ENCODE measurements at places on chromosomes 13 and 19.

DNA sequence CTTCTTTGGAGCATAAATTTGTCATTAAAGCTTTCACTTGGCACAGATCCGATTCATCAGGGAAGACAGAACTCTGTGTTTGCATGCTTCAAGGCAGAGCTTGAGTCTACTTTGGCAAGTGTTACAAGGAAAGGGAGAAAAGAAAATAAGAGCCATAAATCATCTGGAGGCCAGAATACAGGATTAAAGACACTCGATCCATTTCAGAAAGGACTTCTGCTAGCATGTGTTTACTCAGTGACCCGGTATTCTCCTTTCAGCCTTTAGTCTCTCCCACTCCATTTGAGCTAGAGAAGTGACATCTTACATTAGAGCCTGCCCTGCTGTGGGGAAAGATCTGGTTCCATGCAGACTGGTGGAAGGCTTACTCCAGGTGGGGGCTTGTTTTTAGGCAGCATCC lies 306.4 kb downstream of the KLF5 start:
- no peak for DNase-seq

DNA sequence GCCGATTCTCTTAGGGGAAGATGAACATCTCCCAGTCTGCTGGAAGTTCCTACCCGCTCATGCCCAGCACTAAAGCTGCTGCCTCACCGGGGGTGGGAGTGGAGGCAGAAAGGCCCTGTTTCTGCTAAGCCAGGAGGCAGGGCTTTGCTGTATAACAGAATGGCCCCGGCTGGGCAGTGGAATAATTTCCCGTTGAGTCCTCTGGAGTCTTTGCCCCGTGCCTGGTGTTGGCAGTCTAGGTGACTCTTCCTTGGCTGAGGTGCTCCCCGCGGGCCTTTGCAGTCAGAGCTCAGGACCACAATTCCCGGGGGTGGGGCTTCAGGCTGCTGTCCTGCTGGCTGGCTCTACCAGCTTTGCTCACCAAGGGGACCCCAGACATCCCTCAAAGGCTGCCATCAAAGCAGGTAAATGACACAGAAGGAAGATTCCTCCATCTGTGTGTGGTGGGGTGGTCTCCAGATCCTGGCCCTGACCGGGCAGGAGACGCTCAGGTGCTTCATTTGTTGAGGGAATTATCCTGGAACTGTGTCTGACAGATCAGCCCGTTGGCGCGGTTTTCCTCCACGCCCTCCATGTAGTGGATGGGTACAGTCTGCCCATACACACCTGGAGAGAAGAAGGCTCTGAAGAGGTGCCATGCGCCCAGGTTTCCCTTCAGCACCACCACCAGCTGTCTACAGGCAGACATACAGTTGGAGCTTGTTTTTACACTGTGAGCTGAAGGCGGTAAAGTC lies 209.9 kb downstream of the TEX29 start:
- no peak for DNase-seq

GRCh38 chr13:37621811-37622361 lies 23.3 kb upstream of the POSTN start:
- DNase-seq: no peak

GRCh38 chr19:47848823-47849473 lies 10.1 kb upstream of the TPRX2 start:
- peak; percentile 55 for DNase-seq

- DNase-seq: no peak
Observed at GRCh38 chr13:50299546-50300249, 284.5 kb downstream of the KCNRG start.

DNA sequence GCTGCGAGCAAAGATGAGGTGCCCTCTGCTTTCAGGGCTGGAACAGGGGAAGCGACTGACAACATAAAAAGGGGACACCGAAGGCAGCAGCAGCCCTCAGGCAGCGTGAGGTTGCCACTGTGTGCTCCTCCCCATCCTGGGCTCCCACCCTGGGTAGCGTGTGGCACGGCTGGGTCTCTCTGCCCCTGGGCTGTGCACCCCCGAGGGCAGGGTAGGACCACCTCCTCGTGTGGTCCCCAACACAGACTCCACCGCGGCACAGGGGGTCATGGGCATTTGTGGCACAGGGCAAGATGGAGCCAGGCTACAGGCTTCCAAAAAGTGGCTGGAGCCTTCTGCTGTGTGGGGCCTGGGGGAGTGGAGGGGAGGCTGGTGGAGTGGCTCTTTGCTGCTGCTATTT lies 6.5 kb upstream of the RSPH6A start:
- DNase-seq: peak; percentile 39

DNA sequence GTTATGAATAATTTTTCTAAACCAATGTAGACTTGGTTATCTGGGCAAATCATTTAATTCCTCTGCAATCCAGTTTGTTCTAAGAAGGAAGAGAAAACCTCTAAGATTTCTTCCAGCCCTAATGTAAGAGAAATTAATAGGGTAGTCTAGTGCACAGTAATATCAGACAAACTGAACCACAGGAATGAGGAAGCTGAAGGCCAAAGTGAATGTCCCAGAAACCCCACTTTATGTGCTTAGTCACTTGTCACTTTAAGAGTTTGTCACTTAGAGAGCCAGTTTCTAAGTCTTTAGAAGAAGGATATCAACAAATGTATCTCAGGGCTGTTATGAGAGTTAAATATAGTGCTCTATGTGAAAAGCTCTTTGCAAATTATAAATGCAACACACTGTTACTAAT lies 750.6 kb downstream of the DIAPH3 start:
- DNase-seq: no peak

DNA sequence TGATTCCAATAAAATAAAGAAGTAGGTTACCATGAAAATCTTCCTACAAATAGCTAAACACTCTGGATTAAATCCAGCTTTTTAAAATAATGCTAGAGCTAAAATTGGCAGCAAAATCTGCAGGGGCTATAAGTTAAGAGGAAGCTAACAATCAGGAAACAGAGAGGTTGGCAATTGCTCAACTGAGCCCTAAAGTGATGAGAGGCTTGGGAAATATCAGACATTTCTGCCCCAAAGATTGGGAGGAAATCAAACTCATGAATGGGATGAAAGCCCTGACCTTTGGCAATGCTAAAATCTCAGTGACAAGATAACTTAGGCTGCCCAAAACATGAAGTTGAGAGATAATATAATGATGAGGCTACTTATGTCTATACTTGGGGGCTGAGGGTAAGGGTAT lies 1437.9 kb downstream of the EFNB2 start:
- no peak for DNase-seq

- DNase-seq: no peak
Observed at GRCh38 chr13:103370790-103371189, 304.6 kb upstream of the SLC10A2 start.

DNA sequence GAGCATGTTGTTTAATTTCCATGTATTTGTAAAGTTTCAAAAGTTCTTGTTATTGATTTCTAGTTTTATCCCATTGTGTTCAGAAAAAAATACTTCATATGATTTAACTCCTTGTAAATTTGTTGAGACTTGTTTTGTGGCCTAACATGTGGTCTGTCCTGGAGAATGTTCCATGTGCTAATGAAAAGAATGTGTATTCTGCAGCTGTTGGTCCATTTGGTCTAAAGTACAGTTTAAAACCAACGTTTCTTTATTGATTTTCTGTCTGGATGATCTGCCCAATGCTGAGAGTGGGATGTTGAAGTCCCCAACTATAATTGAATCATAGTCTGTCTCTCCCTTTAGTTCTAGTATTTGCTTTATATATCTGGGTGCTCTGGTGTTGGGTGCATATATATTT lies 34.9 kb upstream of the TPP2 start:
- DNase-seq: no peak

GRCh38 chr19:32558607-32559228 lies 22.3 kb upstream of the PDCD5 start:
- DNase-seq: no peak

- DNase-seq: no peak
Observed at GRCh38 chr13:83929157-83929556, 46.9 kb upstream of the SLITRK1 start.

GRCh38 chr19:3964256-3965194 lies 6.4 kb downstream of the DAPK3 start:
- no peak for DNase-seq

DNA sequence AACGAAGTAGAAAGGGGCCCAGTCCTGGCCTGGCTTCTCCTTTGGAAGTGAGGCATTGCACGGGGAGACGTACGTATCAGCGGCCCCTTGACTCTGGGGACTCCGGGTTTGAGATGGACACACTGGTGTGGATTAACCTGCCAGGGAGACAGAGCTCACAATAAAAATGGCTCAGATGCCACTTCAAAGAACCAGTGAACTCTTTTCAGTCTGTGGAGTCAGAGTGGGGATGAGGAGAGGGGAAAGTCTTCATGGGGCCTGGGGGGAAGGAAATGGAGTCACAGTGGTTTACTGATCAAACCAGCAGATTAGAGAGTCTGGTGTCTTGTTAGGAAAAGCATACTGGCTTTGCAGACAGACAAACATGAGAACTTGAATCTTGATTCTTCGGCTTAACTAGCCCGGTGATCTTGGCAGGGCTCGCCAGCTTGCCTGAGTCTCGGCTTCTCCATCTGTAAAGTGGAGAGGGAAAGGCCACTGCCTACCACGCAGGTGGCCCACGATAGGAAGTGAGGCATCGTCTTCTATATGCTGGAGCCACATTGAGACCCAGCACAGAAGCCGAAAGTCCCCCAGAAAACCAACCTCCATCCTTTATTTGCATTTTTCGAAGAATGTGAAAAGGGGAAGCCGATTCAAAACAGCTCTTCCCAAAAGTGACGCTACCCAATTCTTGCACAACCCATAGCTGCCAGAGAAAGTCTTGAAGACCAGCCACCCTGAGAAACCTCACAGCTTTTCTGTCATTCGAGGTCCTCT lies at the start of gene FFAR1:
FFAR1 (plus strand) TSS at position 732 of the 759 bp plus-strand sequence. CDS start 3,650 bp downstream, outside the sequence.
- DNase-seq: peak; percentile 23

DNA sequence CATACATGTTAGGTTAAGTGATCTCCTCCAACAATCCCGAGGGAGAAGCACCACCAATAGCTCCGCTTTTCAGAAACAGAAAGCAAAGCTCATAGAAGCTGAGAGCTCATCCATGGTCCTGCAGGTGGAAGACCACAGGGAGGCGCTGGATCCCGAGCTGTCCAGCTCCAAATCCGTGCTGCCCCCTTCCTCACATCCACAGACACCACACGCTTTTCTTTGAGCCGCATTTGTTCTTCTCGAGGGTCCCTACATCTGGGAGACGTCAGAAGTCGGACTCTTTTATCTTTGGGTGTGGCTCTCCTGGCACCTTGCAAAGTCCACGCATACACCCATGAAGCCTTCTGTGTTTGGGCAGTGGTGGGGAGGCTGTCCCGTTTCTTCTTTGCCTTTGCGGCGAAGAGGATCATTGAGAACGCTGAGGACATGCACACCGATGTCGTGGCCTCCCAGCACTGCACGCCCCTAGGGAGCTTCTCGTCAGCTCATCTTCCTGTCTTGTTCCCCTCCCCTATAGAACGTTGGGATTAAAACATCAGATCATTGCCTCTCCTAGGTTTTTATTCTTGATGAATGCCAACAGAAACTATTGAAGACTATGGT lies 184.8 kb downstream of the TEX29 start:
- peak; percentile 94 for DNase-seq

DNA sequence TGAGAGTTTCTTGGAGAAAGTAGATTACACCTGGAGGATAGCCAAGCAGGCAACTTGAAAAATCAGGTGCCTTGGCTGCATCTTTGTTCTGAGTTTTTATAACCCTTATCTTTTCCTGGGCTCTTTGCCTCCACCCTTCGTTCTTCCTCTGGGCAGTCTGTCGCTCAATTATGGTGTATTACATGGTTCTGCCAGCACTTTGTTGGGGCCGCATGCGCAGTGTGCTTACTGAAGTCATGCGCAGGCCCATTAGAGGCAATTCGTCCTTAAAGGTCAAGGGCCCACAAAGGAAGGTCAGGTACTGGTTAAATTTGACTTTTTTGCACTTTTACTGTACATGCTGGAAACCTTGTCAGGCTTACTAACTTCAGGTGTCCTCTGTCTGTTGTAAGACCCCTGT lies 761.9 kb upstream of the SLITRK5 start:
- DNase-seq: no peak

GRCh38 chr13:101265934-101266333 lies 150.4 kb downstream of the NALCN start:
- no peak for DNase-seq

GRCh38 chr19:17620696-17621095 lies 65.2 kb downstream of the COLGALT1 start:
- DNase-seq: no peak

- DNase-seq: no peak
Observed at GRCh38 chr13:90402613-90403012, 944.9 kb upstream of the MIR17HG start.

DNA sequence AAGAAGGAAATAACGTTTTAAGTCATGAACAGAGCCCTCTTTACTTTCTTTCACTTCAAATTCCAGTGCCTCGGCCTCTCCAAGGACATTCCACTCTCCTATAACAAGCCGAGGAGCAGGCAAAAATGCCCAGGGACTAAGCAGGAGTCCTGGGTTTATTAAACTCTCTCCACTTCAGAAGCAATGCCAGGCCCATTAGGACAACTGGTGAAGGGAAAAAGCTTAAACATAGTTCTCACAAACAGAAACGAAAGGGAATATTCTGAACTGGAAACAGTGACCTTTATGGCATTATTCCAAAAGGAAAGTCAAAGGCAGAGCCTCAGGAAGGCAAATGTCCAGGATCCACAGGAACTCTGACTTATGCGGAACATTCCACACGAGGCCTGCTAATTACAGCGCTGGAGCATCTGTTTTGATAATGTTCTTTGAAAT lies 30.9 kb upstream of the MED4 start:
- no peak for DNase-seq

DNA sequence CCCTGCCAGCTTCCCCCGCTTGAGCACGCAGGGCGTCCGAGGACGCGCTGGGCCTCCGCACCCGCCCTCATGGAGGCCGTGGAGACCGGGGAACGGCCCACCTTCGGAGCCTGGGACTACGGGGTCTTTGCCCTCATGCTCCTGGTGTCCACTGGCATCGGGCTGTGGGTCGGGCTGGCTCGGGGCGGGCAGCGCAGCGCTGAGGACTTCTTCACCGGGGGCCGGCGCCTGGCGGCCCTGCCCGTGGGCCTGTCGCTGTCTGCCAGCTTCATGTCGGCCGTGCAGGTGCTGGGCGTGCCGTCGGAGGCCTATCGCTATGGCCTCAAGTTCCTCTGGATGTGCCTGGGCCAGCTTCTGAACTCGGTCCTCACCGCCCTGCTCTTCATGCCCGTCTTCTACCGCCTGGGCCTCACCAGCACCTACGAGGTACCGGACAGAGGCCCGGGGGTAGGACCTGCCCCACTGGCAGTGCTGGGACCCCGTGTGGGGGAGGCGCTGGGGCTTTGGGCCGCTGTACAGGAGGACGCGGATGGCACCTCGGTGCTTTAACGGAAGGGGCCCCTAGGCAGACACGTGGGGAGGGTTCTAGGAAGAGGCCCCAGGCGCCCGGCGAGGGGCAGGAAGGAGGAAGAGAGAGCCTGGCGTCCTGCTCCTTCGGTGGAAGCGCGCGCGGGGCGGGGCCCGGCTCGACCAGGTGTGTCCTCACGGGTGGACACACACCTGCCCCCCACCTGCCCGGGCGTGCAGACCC lies 681 bp downstream of the SLC5A5 start:
- DNase-seq: peak; percentile 57

- DNase-seq: no peak
Observed at GRCh38 chr13:37959284-37959683, 89.7 kb upstream of the TRPC4 start.

DNA sequence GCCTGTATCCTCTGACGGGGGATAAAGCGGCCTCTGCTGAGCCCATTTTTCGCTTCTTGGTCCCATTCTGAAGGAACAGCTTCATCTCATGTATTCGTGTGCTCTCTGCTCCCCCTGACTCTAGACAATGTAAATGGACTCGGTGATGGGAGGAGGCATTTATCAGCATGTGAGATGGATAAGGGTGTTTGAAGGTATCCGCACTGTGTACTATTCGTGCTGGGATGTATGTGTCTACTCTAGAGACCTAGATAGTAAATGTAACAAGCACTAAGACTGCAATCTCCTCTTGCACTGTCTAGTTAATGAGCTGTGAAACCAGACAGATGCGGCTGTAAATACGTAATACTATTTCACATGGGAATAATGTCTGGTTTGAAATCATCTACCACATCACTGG lies 134.6 kb upstream of the ARGLU1 start:
- no peak for DNase-seq
